ENCODE measurements at places on chromosomes 13 and 19.

DNA sequence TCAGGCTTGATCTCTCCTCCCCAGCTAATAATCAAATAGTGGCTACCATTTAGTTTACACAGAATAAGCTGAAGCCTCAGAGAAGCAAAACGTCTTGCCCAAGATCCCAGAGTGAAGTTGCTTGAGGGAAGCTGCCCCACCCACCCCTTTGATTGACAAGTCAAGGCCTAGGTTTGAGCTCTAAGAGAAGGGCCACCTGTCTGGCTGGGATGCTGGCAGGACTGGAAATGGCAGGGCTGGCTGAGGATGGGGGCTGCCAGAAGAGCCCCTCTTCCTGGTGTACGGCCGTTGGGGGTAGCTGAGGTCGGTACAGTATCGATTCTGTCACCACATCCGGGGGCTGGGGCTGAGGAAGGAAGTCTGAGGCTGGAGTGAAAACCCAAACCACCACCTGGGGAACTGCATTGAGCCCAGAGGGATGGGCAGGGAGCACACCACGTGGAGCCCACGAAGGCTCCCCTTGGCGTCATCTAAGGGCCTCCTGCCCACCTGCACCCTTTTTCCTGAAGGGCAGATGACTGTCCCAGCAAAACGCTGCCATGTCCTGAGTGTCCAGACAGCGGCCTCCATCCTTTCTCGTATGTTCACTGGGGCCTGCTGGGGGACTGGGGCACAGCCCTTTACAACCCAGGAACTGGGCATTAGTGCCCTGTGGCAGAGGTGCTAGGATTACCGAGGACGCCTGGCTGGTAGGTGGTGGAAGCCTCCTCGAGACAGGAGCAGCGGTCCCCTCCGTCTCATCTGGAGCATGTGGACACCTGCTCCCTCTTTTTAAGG is 1.4 kb upstream of the PRKD2 start:
- peak overlapping the region; percentile 93 for H3K4me3 ChIP-seq
- H3K27me3 ChIP-seq: no peaks in the 10 kb centered on the region
- DNase-seq: peak; percentile 71
- H3K27ac ChIP-seq: peak overlapping the region; percentile 94
- H3K36me3 ChIP-seq: peaks cover 73% of the 10 kb centered on the region
- H3K4me1 ChIP-seq: peaks cover 44% of the 10 kb centered on the region

DNA sequence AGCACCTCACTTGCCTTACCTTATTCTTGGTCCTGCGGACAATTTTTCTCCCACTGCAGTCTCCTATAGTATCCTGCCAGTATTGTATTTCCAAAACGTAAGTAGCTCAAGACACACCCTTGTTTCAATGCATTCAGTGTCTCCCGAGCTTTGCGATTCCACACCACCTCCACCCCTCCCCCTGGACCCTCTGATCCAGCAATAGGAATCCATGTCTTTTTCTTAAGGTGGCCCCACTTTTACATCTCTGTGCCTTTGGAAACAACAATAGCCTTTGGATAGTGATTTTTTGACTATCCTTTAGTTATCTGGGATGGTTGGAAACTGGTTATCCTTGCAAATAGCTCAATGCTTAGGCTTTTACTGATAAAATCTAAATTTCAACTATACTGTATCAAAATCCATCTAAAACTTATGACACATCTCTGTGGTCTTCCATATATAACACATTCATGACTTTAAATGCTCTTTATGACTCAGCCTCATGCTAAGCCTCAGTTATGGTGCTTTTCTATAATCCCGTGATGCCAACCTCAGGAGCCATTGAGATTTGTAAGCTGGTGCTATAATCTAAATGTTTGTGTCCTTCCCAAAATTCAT is 27.1 kb downstream of the FAM216B start:
- peaks cover 25% of the 10 kb centered on the region for H3K27me3 ChIP-seq
- H3K4me1 ChIP-seq: peaks cover 3% of the 10 kb centered on the region
- DNase-seq: no peak
- no peaks in the 10 kb centered on the region for H3K36me3 ChIP-seq
- H3K27ac ChIP-seq: no peak overlapping the region
- H3K4me3 ChIP-seq: no peak overlapping the region

- H3K27me3 ChIP-seq: no peaks in the 10 kb centered on the region
- DNase-seq: no peak
- H3K4me1 ChIP-seq: peaks cover 3% of the 10 kb centered on the region
- H3K36me3 ChIP-seq: peaks cover 30% of the 10 kb centered on the region
Measured at GRCh38 chr19:3577723-3578344, 5.1 kb downstream of the HMG20B start.

GRCh38 chr19:38022791-38023670 is 116.0 kb downstream of the SIPA1L3 start:
- peak overlapping the region; percentile 50 for H3K27ac ChIP-seq
- H3K4me3 ChIP-seq: no peak overlapping the region
- no peaks in the 10 kb centered on the region for H3K27me3 ChIP-seq
- DNase-seq: no peak
- peaks cover 2% of the 10 kb centered on the region for H3K4me1 ChIP-seq
- no peaks in the 10 kb centered on the region for H3K36me3 ChIP-seq

DNA sequence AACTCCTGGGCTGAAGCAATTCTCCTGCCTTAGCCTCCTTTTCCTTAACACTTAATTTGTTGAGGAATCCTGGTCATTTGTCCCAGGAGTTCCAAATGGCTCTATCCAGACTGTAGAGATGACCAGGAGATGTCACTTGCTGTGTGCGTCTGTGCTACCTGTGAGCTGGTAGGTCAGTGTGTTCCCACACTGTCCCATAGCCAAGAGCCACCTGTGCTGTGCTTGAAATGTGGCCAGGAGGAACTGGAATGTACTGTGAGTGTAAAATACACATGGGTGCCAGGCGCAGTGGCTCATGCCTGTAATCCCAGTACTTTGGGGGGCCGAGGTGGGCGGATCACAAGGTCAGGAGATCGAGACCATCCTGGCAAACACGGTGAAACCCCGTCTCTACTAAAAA is 29.4 kb upstream of the KDM4B start:
- DNase-seq: no peak
- no peak overlapping the region for H3K4me3 ChIP-seq
- no peaks in the 10 kb centered on the region for H3K27me3 ChIP-seq
- peaks cover 94% of the 10 kb centered on the region for H3K36me3 ChIP-seq
- H3K4me1 ChIP-seq: no peaks in the 10 kb centered on the region
- no peak overlapping the region for H3K27ac ChIP-seq

DNA sequence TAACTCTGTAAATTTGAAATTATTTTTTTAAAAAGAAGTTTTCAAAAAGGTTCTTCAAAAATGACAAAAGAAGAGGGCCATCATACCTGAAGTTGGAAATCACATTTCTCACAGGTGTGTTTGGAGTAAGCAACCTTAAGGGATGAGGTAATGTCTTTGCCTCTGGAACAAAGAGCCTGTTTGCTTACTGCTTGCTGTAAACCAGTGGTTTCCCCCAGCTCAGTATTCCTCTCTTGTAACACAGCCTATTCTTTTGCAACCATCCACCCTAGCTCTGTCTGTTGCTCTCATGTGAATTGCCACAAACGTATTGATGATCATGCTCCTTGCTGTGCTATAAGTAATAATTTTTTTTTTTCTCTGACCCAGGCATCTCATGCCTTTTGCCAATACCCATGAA is 38.1 kb downstream of the UCHL3 start:
- no peak overlapping the region for H3K4me3 ChIP-seq
- H3K27ac ChIP-seq: no peak overlapping the region

DNA sequence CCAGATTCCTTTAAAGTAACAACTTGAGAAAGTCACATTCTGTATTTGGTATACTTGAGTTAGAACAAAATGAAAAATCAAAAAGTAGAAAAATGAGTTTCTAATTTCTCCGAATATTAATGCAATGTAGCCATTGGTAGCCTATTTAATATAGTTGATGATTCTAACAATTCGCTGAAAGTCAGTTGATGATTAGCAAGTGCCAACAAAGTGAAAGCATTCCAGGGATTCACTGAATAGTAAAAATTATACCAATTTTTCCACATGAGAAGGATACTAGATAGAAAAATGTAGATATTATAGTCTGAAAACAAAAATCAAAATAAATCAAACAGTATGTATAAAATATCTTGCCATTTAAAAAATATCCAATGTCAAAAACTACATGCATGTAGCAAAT is 117.2 kb downstream of the FREM2 start:
- no peak overlapping the region for H3K4me3 ChIP-seq
- no peaks in the 10 kb centered on the region for H3K27me3 ChIP-seq
- no peaks in the 10 kb centered on the region for H3K36me3 ChIP-seq
- H3K27ac ChIP-seq: no peak overlapping the region
- no peaks in the 10 kb centered on the region for H3K4me1 ChIP-seq

- no peak for DNase-seq
- H3K4me1 ChIP-seq: peaks cover 18% of the 10 kb centered on the region
- peak overlapping the region; percentile 24 for H3K27ac ChIP-seq
- H3K4me3 ChIP-seq: no peak overlapping the region
Measured at GRCh38 chr13:79435561-79435990, 29.5 kb upstream of the RBM26 start.

- H3K4me1 ChIP-seq: peaks cover 53% of the 10 kb centered on the region
- peaks cover 38% of the 10 kb centered on the region for H3K36me3 ChIP-seq
- H3K27me3 ChIP-seq: no peaks in the 10 kb centered on the region
Measured at GRCh38 chr13:32624441-32624840, 38.2 kb downstream of the PDS5B start.

GRCh38 chr19:57245959-57246358 is 5.5 kb downstream of the ZNF805 start:
- no peak overlapping the region for H3K27ac ChIP-seq
- no peaks in the 10 kb centered on the region for H3K27me3 ChIP-seq
- H3K36me3 ChIP-seq: peaks cover 93% of the 10 kb centered on the region
- no peak for DNase-seq
- peaks cover 24% of the 10 kb centered on the region for H3K4me1 ChIP-seq

GRCh38 chr13:112573710-112574109 is 14.2 kb downstream of the TUBGCP3 start:
- H3K4me1 ChIP-seq: peaks cover 78% of the 10 kb centered on the region
- H3K27ac ChIP-seq: no peak overlapping the region
- H3K36me3 ChIP-seq: peaks cover 34% of the 10 kb centered on the region
- no peak for DNase-seq
- H3K27me3 ChIP-seq: no peaks in the 10 kb centered on the region

GRCh38 chr19:51318687-51319648 is 7.5 kb downstream of the IGLON5 start:
- H3K27ac ChIP-seq: no peak overlapping the region
- H3K27me3 ChIP-seq: peaks cover 58% of the 10 kb centered on the region

DNA sequence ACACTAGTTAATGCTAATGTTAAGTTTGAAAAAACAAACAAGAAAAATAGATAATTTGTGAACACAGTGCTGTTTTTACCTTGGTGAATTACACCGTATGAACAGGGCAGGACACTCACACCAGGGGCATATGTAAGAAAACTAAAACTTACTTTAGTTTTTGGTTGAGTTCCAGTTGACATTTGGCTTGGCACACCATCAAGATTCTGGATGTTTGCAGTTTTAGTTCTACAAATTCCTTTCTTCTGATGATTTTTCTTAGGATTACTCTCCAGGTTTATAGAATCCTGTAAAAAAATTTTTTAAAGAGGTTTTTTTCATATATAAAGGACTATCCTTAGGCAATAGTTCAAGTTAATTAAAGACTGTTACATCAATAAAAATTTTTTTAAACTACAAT is 238.5 kb upstream of the STARD13 start:
- no peak overlapping the region for H3K4me3 ChIP-seq
- no peak for DNase-seq
- no peak overlapping the region for H3K27ac ChIP-seq
- H3K27me3 ChIP-seq: peaks cover 2% of the 10 kb centered on the region
- H3K4me1 ChIP-seq: peaks cover 8% of the 10 kb centered on the region
